Vein endothelial cell (primary cell): ENCODE measurements at places on chromosomes 5 and 9. TPM values are rescaled to one million over a fixed set of nuclear protein-coding genes. Genes with fewer than 3 reads are reported as not detected.

CATSPER3 gene
- under 0.01 TPM in 1 of 2 replicates, not detected in the other for total RNA-seq

PRLR gene
- total RNA-seq, result not detected in 2 replicates

PCDHGA4 gene
- total RNA-seq, result 6.3 and 9.1 TPM in 2 replicates

GABRA1 gene
- total RNA-seq, result not detected in 2 replicates

EGFL7 gene
- 566 and 825 TPM in 2 replicates for total RNA-seq

QRFP gene
- total RNA-seq, result not detected in 2 replicates

MOB3B gene
- total RNA-seq, result 0.48 and 0.65 TPM in 2 replicates
